ENCODE measurements at places on chromosomes 6 and 20.

GRCh38 chr20:39150501-39150900 is 188.4 kb downstream of the DHX35 start:
- DNase-seq = no peak

GRCh38 chr6:41294214-41294872 is 7.9 kb upstream of the TREM1 start:
- DNase-seq = no peak

- no peak for DNase-seq
Observed at GRCh38 chr6:117448011-117448410, 22.3 kb upstream of the ROS1 start.

DNA sequence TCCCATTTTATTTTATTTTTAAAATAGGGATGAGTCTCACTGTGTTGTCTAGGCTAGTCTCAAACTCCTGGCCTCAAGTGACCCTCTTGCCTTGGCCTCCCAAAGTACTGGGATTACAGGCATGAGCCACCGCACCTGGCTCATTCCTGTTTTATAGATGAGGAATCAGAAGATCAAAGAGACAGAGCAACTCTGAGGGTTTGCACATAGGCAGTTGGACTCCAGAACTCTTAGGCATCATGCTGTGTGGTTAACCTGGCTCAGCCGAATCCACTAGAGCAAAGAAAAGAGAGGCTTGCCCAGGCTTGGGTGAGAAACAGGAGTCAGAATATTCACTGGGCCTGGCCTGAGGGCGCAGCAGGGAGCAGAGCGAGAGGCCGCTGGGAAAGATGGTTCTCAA is 9.4 kb downstream of the MYH7B start:
- DNase-seq = no peak

GRCh38 chr6:54801669-54802068 is 44.9 kb upstream of the FAM83B start:
- DNase-seq = no peak

DNA sequence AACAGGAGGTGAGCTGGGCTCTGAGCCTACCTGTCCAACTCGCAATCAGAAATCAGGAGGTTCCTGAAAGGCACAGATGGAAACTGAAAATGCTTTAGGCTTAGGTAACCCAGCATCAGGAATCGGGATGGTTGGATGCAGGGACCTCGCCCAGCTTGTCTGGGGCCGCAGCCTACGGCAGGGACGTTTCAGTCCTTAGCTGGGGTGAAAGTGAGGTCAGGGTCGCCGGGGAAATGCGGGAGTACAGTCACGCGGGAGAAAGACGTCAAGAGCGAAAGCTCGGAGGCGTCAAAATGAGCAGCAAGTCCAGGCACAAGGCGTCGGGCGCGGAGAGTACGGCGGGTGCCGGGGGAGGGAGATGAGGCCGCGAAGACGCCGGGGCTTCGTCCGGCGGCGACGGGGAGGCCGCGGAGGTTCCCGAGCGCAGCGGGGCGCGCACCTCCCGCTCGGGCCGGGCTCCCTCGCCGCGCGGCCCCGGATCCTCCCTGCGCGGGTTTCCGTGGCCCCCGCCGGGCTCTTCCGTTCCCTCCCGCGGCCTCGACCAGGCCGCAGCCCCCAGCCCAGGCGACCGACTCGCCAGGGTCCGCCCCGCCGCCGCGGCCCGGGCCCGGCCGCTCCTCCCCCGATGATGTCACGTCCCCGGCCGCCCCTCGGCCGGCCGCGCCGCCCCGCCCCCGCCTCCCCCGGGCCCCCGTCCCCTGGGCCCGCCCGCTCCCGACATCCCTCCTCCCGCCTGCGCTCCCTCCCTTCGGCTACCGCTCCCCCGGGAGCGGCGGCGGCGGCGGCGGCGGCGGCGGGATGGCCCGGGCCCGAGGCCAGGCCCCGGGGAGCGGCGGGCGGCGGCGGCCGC is at the start of gene EBF4:
TSS of gene EBF4 (plus strand) at position 745 of the 850 bp plus-strand sequence. CDS start 866 bp downstream, outside the sequence.
- no peak for DNase-seq

- no peak for DNase-seq
Observed at GRCh38 chr6:118993803-118994251, 58.9 kb upstream of the MCM9 start.

DNA sequence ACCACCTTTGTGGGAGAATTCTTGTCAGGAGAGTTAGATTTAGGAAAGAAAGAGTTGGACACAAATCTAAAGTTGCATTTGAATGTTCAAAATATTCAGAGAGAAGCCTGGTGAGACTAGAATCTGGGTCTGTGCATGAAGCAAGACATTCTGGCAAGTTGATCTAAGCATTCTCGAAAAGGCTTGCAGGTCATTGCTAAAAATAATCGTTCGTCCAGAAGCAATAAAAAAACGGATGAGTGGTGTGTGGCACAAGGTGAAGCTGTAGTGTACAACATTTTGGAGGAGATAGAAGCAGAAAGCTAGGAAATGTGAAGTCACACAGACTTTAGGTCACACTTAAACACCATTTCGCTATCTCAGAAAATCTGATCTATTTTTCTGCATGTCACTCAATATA is 114.9 kb upstream of the IFNGR1 start:
- no peak for DNase-seq

DNA sequence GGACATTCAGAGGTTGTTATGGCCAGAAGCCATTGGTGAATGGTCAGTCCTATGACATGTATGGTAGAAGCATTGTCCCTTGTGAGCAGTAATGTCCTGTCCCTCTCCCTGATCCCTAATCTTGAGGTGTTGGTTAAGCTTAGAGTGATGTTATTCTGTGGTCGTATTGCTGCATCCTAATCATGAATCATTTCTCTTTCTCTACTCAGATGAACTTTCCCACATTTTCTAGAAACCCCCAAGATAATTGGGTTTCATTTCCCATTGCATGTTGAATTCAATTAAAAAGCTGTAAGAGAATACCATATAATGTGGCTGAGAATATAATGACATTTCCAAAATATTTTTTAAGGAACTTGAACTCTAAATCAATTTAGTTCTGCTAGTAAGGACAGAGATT is 175.1 kb downstream of the PLCB4 start:
- DNase-seq = no peak

DNA sequence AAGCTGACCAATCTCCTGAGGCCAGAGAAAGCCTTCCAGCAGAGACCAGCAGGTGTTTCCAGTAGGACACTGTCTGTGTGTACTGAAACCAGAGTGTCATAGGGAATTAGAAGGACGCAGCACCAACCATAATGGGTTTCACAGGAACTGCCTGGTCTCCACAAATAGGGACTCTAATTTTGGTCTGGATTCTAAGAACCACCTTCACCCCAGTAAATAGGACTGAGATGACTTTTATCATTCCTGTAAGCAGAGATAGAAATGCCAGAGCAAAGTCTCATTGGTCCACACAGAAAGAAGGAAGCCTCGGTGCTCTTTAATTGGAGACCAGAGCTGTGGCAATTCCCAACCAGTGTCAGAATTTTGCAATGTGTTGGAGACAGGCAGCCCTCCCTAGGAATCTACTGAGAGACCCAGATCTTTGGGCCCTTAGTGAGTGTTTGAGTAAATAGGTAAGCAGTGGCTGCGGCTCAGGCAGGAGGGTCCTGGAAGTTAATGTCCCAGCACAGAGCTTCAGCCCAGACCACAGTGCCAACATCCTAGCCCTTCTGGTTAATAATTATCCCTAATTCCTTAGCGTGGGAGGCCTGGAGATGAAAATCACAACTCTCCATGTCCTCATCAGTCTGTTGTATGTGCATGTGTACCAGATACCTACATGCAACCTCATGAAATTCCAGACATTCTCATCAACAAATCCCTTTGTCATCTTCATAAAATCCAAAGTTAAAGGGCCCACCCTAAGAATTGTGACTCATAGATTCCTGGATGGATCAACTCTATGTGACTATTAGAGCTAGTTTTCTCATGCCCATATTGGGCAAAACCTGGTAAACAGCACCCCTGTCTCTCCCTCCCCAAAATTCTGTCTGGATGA is 81.2 kb downstream of the UNC5CL start:
- no peak for DNase-seq

DNA sequence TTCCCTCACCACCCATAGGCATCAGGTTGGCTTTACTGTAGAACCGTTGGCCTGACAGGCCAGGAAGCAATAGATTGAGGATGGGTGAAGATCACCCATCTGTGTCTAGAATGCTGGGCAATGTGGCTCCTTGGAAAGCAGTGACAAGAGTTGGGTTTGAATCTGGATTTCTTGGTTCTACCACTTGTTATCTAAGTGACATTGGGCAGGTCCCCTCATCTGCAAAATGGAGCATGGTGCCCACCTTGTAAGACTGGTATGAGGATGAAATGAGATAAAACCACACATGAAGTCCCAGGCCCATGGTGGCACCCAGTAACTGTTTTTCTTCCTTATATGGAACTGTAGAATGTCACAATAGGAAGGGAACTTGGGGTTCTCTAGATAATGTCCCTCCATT is 22.6 kb upstream of the SIRPB2 start:
- DNase-seq = no peak

DNA sequence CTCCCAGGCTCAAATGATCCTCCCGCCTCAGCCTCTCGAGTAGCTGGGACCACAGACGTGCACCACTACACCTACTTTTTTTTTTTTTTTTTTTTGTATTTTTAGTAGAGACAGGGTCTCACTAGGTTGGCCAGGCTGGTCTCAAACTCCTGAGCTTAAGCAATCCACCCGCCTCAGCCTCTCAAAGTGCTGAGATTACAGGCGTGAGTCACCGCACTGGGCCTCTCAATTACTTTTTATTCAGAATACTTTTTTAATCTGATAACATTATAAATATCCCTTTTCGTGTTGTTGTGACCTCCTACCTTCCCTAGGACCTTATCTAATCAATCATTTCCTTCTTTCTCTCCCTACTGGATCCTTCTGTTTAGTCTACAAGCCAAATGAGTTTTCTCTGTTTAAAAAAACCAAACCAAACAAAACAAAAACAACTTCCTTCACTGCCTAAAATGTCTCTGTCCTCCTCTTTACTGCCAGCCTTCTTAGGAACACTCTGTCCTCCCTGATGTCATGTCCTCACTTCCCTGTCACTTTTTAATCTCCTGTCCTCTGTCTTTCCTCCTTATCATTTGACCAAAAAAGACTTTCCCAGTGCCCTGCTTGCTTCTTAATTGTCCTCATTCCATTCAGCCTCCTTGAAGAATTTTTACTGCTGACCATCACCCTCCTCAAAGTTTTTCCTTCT is 85.0 kb downstream of the CAP2 start:
- DNase-seq = no peak

DNA sequence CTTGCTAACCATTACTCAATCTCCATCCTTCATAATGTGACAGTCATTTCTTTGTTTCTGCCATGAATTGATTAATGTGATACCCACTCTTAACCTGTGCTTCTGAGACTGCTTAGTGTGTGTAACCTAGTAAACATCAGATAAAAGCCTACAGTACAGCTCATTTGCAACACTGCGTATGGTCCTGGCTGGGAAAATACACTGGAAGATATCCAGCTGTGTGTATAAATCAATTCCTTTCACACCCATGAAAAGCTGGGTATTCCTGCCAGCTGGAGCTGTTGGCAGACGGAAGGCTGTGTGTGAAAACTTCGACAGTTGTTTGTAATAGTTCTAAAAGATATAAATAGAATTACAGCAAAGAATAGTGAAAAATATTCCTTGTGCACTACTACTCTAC is 509.2 kb downstream of the FRK start:
- DNase-seq = no peak

DNA sequence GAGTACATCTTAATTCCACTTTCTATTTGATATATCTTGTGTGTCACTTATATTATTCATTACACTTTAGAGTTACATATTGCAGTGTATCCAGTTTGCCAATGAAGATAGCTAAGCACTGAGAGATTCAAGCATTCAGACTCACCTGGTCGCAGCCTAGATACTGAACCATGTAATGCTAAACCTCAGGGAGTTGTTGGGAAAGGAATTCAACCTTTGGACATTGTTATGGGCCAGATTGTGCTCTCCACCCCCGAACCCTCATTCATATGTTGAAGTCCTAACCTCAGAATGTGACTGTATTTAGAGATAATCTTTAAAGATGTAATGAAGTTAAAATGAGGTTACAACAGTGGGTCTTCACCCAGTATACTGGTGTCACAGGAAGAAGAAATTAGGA is 13.8 kb upstream of the KIF16B start:
- DNase-seq = no peak

- DNase-seq = no peak
Observed at GRCh38 chr6:148580442-148580841, 166.4 kb upstream of the UST start.

DNA sequence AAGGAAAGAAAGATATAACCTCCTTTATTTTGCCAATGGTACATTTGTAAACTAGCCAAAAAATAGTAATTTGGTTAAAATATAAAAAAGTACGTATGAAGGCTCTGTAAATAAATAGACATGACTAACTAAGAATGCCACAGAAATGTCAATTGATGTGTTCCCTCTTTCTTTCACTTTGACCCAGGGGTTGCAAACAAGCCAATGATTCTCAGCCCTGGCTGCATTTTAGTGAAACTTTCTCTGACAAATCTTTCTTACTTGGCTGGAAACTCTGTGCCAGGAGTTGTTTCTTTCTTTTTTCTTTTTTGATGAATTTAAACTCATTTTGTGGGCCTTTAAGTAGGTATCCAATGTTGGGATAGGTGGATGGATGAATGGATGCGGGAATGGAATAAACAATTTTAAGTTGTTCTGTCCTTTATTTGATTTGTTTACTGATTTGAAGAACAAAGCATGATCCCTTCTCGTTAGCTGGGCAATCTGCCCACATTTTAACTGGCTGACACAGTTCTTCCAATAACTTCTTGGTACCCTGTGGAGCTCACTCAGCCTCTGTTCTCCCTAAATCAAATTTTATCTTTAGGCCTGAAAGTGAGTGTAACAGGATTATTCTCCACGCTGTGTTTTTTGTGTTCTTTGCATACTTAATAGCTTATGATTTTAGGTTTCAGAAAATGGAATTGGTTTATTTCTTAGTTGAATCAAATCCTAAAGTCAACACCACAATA is 58.6 kb upstream of the GCLC start:
- DNase-seq = no peak

DNA sequence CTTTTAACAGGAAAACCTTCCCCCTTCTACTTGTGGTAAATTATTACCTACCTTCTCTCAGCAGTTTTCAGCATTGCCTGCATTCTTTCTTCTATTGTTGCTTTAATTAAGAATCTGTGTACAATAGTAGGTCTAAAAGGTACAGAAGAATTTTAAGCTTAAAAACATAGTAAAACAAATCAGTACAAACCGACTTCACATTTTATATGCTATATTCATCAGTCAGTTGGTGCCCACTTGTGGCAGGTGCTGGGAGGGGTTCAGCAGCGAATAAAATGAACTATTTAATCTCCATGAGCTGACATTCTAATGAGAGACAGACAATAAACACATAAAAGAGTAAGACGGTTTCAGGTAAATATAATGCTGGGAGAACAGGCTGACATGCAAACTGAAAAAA is 73.4 kb upstream of the FBXO30 start:
- DNase-seq = no peak

DNA sequence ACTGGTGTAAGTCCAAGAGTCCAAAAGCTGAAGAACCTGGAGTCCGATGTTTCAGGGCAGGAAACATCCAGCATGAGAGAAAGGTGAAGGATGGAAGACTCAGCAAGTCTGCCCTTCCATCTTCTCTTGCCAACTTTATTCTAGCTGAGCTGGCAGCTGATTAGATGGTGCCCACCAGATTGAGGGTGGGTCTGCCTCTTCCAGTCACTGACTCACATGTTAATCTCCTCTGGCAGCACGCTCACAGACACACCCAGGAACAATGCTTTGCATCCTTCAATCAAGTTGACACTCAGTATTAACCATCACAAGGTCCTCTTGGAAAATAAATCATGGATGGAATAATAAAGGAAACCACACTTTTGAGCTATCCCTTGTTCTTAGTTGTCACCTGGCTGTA is 121.2 kb downstream of the MAP3K7 start:
- no peak for DNase-seq
